ENCODE measurements at places on chromosomes 13 and 19.

GRCh38 chr13:51730927-51731326 is 73.0 kb downstream of the DHRS12 start:
- no peak for DNase-seq

DNA sequence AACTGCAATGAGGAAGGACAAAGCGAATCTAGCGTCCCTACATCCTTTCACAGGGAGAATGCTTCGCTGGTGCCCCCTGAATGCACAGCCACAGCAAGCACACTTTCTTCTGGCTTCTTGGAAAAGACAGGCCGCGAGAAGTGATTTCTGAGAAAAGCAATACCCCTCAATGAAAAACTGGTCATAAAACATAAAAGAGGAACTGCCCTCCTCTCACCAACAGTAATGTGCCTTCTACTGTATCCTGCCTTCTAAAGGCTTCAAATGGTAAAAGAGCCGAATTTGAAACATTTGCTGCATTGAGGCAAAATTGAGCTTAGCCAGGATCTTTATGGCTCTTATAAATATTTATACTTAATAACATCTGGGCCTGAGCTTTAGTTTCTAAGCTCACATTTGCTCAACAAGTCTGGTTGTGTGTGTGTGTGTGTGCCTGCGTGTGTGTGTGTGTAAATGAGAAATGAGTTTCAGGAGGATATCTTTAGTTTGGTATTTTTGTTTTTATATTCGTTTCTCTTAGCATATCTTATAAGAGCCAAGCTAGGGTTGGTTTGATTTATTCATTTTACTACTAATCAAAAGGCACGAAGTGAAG is 246.1 kb upstream of the MAB21L1 start:
- DNase-seq = no peak

DNA sequence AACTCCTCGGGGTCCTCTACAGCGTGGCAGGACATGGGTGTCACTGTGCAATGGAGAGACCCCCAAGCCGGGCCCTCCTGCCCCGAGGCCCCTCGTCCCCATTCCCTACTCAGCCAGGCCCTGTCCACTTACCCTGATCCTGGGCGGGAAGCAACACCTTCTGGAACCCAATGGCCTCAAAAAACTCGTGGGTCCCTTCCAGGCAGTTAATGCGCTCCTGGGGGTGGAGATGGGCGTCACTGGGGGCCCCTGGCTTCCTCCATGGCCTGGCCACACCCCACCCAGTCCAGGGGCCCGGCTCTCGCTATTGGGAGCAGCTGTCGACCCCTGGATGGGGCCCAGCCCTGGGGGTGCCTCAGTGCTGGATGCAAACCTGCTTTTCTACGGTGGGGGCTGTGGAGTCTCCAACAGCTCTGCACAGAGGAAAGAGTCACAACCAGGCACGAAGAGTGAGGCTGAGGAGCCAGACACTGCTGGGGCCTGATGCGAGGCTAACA is 10.8 kb downstream of the UBXN6 start:
- no peak for DNase-seq

GRCh38 chr19:11694533-11695439 is 44.0 kb downstream of the ZNF823 start:
- DNase-seq = peak; percentile 86

- DNase-seq = no peak
Measured at GRCh38 chr13:112983428-112984196, 14.6 kb downstream of the MCF2L start.

GRCh38 chr19:29625186-29625651 is 19.1 kb downstream of the POP4 start:
- DNase-seq = no peak

DNA sequence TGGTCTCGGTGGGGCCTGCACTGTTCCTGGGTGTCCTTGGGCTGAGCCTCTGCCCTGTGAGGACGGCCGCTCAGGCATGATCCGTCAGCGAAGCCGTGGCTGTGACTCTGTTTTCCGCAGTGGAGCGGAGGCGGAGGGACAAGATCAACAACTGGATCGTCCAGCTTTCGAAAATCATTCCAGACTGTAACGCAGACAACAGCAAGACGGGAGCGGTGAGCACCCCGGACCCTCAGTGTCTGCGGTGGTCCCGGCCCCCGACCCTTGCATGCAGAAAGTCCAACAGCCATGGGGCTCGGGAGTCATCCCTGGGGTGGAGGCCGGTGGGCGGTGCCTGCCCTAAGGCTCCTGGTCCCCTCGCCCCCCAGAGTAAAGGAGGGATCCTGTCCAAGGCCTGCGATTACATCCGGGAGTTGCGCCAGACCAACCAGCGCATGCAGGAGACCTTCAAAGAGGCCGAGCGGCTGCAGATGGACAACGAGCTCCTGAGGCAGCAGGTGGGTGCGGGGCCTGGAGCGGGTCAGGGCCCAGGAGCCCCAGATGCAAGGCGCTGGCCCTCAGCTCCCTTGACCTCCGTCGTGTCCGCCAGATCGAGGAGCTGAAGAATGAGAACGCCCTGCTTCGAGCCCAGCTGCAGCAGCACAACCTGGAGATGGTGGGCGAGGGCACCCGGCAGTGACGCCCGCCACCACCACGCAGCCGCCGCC is 3.6 kb upstream of the HAMP start:
- no peak for DNase-seq

All from CD4-positive, alpha-beta T cell treated with Interferon gamma for 1 hour (primary cell).